ENCODE measurements at places on chromosomes 12 and 14. TPM values are rescaled to one million over a fixed set of nuclear protein-coding genes. Genes with fewer than 3 reads are reported as not detected.

Gene IAPP
- not detected for total RNA-seq

- no peaks in the 10 kb centered on the region for H3K27me3 ChIP-seq
- H3K27ac ChIP-seq: peak overlapping the region; percentile 77
- no peak overlapping the region for H3K4me3 ChIP-seq
- no peaks in the 10 kb centered on the region for H3K36me3 ChIP-seq
Measured at GRCh38 chr12:58592475-58593207, 327.7 kb downstream of the LRIG3 start.

Gene CHD8
- 47.1 TPM for total RNA-seq

- H3K4me3 ChIP-seq: no peak overlapping the region
- peaks cover 3% of the 10 kb centered on the region for H3K4me1 ChIP-seq
- no peak overlapping the region for H3K27ac ChIP-seq
- H3K36me3 ChIP-seq: no peaks in the 10 kb centered on the region
- H3K27me3 ChIP-seq: no peaks in the 10 kb centered on the region
- no peak for DNase-seq
Measured at GRCh38 chr14:52397844-52398243, 83.7 kb downstream of the PTGER2 start.

- no peak overlapping the region for H3K27ac ChIP-seq
- no peaks in the 10 kb centered on the region for H3K4me1 ChIP-seq
- H3K36me3 ChIP-seq: no peaks in the 10 kb centered on the region
Measured at GRCh38 chr12:21913823-21914222, 27.4 kb downstream of the ABCC9 start.

- peaks cover 7% of the 10 kb centered on the region for H3K36me3 ChIP-seq
- H3K27me3 ChIP-seq: no peaks in the 10 kb centered on the region
- H3K4me3 ChIP-seq: no peak overlapping the region
- no peak overlapping the region for H3K27ac ChIP-seq
Measured at GRCh38 chr14:77306416-77306815, 14.3 kb downstream of the POMT2 start.

Gene CBLN3
- 0.95 TPM for total RNA-seq

DNA sequence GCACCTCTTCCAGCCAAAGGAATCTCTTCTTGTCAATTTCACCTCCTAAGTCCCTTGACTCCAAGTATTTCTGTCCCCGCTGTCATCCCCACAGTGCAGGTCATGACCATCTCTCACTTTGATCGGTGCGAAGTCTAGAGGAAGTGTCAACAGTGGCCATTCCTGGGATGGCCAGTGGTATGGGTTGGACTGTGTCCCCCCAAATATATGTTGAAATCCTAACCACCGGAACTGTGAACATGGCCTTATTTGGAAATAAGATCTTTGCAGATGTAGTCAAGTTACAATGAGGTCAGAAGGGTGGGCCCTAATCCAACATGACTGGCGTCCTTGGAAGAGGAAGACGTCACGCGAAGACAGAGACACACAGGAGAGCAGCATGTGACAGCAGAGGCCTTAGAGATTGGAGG, 155.9 kb upstream of the PRMT8 start:
- no peaks in the 10 kb centered on the region for H3K36me3 ChIP-seq
- no peaks in the 10 kb centered on the region for H3K27me3 ChIP-seq
- no peak for DNase-seq
- H3K4me3 ChIP-seq: no peak overlapping the region
- H3K4me1 ChIP-seq: no peaks in the 10 kb centered on the region

- DNase-seq: no peak
- no peak overlapping the region for H3K27ac ChIP-seq
- no peaks in the 10 kb centered on the region for H3K36me3 ChIP-seq
- no peaks in the 10 kb centered on the region for H3K4me1 ChIP-seq
- H3K4me3 ChIP-seq: no peak overlapping the region
Measured at GRCh38 chr12:72264548-72265175, 7.5 kb upstream of the TRHDE start.

GRCh38 chr12:116609319-116610114, 50.3 kb downstream of the MAP1LC3B2 start:
- H3K36me3 ChIP-seq: no peaks in the 10 kb centered on the region
- H3K27me3 ChIP-seq: no peaks in the 10 kb centered on the region

Gene PROX2
- not detected for total RNA-seq

Gene ALG10B
- total RNA-seq: 2.4 TPM

Gene NKX2-1
- not detected for total RNA-seq

DNA sequence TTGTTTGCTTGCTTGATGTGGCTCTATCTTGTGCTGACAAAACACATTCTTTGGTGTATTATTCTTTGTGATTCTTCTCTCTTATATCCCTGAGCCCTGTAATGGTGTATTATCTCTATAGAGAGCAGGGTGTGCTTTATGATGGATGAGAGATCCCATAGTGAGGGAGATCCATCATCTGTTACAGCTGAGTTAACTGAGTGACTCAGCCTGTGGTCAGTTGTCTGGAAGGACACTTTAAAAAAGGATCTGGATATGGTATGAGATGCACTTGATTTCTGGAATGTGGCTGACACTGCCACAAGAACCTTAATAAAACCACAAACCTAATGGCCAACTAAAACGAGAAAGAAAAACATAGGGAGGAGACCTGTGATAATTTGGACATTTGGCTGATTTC, 461.4 kb upstream of the SYT1 start:
- H3K4me3 ChIP-seq: no peak overlapping the region
- H3K27me3 ChIP-seq: no peaks in the 10 kb centered on the region
- H3K4me1 ChIP-seq: no peaks in the 10 kb centered on the region
- H3K36me3 ChIP-seq: no peaks in the 10 kb centered on the region
- no peak for DNase-seq

DNA sequence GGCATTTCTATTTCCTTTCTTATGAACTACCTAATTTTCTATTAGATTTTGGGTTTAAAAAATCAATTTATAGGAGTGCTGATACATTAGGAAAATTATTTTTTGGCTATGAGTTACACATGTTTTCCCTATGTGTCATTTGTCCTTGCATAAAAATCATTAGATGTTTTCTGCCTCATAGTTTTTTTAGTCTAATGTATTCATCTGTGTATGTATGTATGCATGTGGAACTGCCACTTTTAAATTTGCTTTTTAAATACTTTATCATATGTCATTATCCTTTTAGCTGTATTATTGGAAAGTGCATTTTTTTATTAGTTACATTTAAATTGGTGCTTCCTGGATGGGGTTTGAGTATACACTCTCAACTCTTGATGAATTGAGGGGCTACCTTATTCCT, 78.7 kb upstream of the CEP83 start:
- no peak for DNase-seq
- no peak overlapping the region for H3K4me3 ChIP-seq
- no peaks in the 10 kb centered on the region for H3K4me1 ChIP-seq
- no peaks in the 10 kb centered on the region for H3K27me3 ChIP-seq
- no peak overlapping the region for H3K27ac ChIP-seq

GRCh38 chr14:106094654-106095189, 568.3 kb downstream of the TMEM121 start:
- H3K27ac ChIP-seq: no peak overlapping the region
- H3K4me1 ChIP-seq: no peaks in the 10 kb centered on the region
- DNase-seq: no peak
- H3K4me3 ChIP-seq: no peak overlapping the region
- H3K27me3 ChIP-seq: no peaks in the 10 kb centered on the region
- no peaks in the 10 kb centered on the region for H3K36me3 ChIP-seq

Gene SLC5A8
- not detected for total RNA-seq

DNA sequence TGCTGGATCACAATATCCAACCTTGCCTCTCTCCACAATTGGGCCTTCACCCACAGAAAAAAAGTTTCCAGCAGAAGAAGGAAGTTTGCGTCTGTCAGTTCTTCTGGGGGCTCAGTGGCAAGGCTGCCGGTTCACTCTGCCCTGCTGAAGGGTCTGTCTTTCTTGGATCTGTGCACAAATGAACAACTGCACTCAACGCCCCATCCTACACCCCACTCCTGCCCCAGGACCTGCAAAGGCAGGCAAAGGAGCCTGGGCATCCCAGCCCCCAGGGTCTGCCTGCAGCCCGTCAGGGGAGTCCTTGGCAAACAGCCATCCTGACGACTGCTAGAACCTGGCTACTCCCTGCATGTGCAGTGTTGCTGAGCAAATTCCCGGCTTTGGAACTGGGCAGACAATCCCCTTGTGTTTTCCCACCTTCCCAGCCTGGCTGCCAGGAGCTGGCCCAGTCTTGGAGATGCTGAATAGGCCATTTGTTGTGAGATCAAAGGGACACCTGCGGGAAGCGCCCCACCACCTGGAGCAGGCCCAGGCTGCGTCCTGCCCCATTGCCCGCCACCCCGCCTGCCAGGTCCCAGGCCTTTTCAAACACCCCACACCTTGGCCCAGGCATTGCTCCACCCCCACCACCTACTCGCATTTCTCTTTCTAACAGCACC, 311.9 kb downstream of the BCL11B start:
- no peaks in the 10 kb centered on the region for H3K36me3 ChIP-seq
- peaks cover 25% of the 10 kb centered on the region for H3K4me1 ChIP-seq
- H3K27me3 ChIP-seq: no peaks in the 10 kb centered on the region
- DNase-seq: no peak
- no peak overlapping the region for H3K27ac ChIP-seq

DNA sequence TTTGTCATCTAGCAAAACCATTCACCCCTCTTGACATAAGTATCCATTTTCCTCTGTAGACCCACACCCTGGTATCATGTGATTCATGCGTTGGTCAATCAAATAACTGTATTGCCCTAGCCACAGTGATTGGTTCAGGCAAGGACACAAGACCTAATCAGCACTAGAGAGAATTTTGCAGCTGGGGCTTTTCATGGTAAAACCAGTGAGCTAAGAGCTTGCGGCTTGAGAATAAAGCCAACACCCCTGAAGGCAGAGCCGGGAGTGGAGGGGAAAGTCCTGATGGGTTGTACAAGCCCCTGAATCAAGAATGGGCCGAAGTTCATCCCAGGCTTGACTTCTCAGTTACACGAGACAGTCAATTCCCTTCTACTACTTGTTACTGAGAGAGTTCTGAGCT, 33.2 kb upstream of the LTBP2 start:
- no peaks in the 10 kb centered on the region for H3K36me3 ChIP-seq
- peaks cover 52% of the 10 kb centered on the region for H3K4me1 ChIP-seq
- no peaks in the 10 kb centered on the region for H3K27me3 ChIP-seq
- H3K4me3 ChIP-seq: no peak overlapping the region

- peak overlapping the region; percentile 34 for H3K4me3 ChIP-seq
- H3K27me3 ChIP-seq: no peaks in the 10 kb centered on the region
Measured at GRCh38 chr14:100297320-100298300, 8.6 kb downstream of the SLC25A29 start.

Gene TGFB3
- 10.5 TPM for total RNA-seq

GRCh38 chr12:25436206-25437030, 116.7 kb downstream of the LMNTD1 start:
- no peaks in the 10 kb centered on the region for H3K36me3 ChIP-seq
- no peaks in the 10 kb centered on the region for H3K27me3 ChIP-seq
- no peak overlapping the region for H3K27ac ChIP-seq
- peak overlapping the region; percentile 18 for H3K4me3 ChIP-seq

DNA sequence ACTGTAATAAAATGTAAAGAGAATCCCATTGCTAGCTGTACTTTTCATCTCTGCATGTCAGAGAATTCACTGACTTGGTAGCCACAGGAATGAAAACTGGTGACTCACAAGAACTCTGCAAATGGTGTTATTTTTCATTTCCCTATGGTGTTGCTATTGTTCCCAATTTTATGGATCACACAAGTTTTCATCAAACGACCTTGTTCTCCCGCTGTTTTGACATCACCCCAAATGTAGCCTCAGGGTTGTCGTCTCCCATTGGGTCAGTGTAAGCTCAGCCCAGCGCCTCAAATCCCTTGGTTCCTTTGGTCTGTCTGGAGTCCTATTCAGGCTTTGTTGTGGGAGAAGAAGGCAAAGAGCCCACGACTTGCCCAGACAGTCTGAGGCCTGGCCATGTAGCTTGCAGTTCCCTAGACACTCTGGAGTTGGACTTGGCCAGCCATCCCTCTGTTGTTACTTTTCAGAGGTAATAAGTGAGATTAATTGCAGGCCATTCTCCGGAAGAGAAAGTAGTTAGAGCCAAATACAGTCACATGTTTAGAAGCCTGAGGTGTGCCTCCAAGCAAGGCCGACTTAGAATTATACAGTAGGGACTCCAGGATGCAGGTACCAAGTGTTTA, 159.2 kb downstream of the TGFB3 start:
- peaks cover 25% of the 10 kb centered on the region for H3K36me3 ChIP-seq
- no peak overlapping the region for H3K4me3 ChIP-seq
- peak overlapping the region; percentile 45 for H3K27ac ChIP-seq
- DNase-seq: no peak
- no peaks in the 10 kb centered on the region for H3K4me1 ChIP-seq

- H3K27ac ChIP-seq: peak overlapping the region; percentile 13
- no peaks in the 10 kb centered on the region for H3K27me3 ChIP-seq
- DNase-seq: no peak
- H3K4me3 ChIP-seq: no peak overlapping the region
- no peaks in the 10 kb centered on the region for H3K36me3 ChIP-seq
- H3K4me1 ChIP-seq: no peaks in the 10 kb centered on the region
Measured at GRCh38 chr14:37566811-37567371, 28.2 kb downstream of the FOXA1 start.

DNA sequence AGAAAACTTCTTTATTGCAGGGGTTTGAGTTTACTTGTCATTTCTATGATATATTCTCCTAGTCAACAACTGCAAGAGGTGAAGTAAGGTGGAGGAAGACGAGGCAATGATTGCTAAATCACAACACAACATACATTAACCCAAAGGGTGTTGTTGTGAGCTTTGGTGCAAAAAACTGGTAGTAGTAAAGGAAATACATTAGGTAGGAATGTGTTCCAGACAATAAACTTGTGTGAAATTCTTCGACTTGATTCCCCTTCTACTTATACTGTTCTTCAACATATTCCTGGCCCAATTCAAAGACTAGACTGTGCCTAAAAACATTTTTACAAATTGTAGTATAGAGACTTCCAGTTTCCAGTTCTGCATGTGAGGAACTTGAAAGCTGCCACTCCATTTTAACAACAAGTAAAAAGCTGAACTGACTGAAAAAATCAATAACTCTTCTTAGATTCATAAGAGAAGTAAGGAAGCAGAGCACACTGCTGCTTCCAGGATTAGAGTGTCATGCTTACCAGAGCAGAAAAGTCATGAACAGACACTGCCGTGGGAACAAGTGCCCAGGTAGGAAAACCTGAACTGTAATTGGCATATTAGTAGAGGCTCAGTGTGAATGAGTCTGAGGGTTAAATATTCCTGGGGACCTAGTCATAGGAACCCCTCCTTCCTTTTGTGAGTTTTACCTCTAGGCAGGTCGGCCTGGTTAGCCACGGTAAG, 22.2 kb downstream of the COX8C start:
- no peaks in the 10 kb centered on the region for H3K4me1 ChIP-seq
- no peak for DNase-seq
- no peak overlapping the region for H3K4me3 ChIP-seq
- no peaks in the 10 kb centered on the region for H3K27me3 ChIP-seq
- no peak overlapping the region for H3K27ac ChIP-seq
- no peaks in the 10 kb centered on the region for H3K36me3 ChIP-seq

All from esophagus squamous epithelium (tissue), 5 donors.